ENCODE measurements at places on chromosomes 16 and 17. TPM values are rescaled to one million over a fixed set of nuclear protein-coding genes. Genes with fewer than 3 reads are reported as not detected.

Gene RNF157
- total RNA-seq, result 0.18 TPM

Gene CRISPLD2
- 29.3 TPM for total RNA-seq

Gene SECTM1
- total RNA-seq, result 34.2 TPM

Gene ADGRG1
- total RNA-seq, result 1.6 TPM

Gene EVPLL
- total RNA-seq, result not detected

Gene TBC1D3B
- total RNA-seq, result 3.5 TPM

Data from fibroblast of the aortic adventitia (primary cell).